Right lung (tissue), 10 donors: ENCODE measurements at places on chromosomes 7 and 10.
A peak's percentile ranks its signal among the peaks of the same experiment; 100 is the strongest.

DNA sequence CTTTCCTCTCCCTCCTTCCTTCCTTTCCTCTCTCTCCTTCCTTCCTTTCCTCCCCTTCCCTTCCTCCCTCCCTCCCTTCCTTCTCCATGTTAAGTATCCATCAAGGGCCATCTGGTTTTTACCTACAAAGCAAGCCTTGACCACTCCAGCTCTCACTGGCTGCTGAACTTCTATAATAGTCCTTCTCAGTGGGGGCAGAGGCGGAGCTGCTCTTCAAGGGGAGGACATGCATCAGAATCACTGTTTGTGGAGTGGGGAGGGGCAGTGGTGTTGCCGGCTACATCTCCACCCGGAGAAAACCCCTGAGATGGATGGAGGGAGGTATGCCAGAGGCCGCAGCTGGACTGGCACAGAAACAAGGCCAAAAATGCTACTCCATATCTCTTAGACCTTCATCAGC is 25.9 kb downstream of the LAMB1 start:
- no peak for DNase-seq

DNA sequence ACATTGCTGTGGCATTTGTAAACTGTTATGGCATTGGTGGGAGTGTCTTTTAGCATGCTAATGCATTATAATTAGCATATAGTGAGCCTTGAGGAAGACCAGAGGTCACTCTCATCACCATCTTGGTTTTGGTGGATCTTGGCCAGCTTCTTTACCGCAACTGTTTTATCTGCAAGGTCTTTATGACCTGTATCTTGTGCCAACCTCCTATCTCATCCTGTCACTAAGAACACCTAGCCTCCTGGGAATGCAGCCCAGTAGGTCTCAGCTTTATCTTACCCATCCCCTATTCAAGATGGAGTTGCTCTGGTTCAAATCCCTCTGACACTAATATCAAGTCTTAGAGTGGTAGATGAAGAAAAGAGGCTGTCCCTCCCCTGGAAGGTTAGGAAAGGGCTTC is 506.2 kb downstream of the GALNT17 start:
- no peak for DNase-seq

DNA sequence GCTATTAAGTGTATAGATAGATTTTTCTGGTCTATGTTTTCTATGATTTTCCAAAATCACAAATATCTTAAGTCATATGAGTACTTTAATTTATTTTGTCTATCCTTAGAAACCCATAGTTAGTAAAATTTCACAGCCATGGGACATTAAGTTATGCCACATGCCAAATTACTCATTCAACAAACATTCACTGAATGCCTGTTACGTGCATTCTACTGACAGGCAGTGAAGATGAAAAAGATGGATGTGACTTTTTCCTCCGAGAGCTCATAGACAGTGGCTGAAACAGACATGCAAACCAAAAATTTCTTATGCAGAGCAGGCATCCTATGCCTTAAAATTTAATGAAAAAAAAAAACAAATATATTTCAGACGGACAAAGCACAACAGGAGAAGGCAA is 84.9 kb downstream of the CHRM2 start:
- no peak for DNase-seq

DNA sequence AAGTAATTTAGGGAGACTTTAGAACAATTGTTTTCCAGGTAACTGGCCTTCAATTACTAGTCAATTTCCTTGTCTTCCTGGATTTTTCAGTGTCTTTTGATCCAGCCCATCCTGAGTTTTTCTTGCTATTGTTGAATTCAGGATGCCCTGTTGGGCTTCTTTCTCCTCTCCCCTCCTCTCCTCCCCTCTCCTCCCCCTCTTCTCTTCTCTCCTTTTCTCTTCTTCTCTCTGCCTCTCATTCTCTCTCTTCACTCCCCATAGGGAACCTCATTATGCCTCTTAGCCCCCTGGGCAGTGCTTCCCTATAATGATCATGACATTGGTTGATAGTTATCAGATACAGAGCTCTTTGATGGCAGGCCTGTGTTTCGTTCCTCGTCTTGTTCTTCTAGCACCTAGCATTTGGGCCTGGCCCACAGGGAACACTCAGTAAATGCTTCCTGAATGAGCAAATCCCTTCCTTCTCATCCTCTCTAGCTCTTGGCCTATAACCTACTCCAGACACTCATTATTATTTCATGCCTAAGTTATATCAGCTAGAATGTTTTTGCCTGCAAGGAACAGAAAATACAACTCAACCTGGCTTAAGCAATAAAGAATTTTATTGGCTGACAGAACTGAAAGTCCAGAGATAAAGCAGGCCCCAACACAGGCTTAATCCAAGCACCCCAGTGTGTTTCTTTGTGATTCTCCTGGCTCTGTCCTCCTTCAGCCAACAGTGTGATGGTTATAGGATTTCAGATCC is 56.8 kb downstream of the CACNB2 start:
- no peak for DNase-seq

GRCh38 chr10:83469728-83470331 is 669.5 kb upstream of the GHITM start:
- DNase-seq, result no peak

- DNase-seq, result no peak
These were observed 9.6 kb downstream of the PRF1 start for GRCh38 chr10:70592746-70593512.

- no peak for DNase-seq
These were observed 24.5 kb downstream of the STEAP1 start for GRCh38 chr7:90178679-90179278.

DNA sequence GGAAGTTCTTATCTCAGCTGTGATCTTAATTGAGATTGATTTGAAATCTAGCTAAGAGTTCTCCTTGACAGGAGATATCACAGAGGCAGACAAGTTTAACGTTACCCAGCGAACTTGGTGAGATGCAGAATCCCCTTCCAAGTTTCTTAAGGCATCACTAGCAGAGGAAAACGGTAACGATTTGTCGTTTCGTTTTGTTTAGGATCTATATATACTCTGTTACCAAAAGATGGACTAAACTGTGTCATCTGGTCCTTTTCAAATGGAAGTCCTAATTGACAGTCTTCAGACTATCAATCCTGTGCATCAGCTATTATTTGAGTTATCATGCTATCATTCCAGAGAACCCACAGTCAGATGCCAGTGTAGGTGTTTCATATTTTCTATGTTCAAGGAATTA is 316.7 kb upstream of the SORCS1 start:
- no peak for DNase-seq

DNA sequence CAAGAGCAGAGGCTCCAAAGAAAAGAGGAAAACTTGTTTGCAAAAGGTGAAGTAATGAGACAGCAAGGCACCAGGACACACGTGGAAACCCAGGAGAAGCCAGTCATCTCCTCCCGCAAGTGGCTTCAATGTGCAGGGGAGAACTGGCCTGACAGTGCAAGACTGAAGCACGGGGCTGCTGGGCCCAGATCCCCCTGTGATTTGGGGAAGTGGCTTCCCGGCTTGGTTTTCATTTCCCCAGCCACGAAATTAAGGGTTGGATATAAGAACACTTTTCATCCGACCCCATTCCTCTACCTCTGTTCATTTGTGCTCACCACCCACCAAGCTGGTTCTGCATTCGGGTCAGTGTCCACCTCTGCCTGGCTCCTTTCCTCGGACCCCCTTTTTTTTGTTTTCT is 306.4 kb downstream of the FGFR2 start:
- no peak for DNase-seq

- no peak for DNase-seq
These were observed 171.2 kb downstream of the ARHGAP21 start for GRCh38 chr10:24552346-24553016.

GRCh38 chr7:73351447-73352167 is 23.6 kb downstream of the FKBP6 start:
- DNase-seq, result no peak

GRCh38 chr10:17365402-17365801 is 89.0 kb downstream of the ST8SIA6 start:
- DNase-seq, result no peak

DNA sequence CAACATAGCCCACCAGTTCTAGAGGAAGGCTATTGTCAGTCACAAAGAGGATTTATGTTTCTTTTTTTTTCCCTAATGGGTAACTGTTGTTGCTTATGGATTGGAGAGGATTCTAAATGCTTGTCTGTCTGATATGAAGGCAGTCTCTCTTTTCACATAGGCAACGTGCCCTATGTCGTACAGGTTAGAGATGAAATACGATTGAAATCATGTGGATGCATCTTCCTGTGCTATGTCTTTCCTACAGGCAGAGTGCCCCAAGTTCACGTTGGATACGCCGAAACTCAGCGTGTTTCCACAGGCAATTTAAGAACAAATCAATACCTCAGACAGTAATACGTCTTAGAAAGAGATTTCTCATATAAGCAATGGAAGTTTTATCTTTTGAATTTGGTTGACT is 93.8 kb downstream of the CELF2 start:
- DNase-seq, result no peak

- peak; percentile 17 for DNase-seq
These were observed 13.1 kb upstream of the ARPC1A start for GRCh38 chr7:99312316-99313203.

GRCh38 chr7:38881015-38881414 is 28.0 kb downstream of the VPS41 start:
- no peak for DNase-seq

- no peak for DNase-seq
These were observed 398.0 kb downstream of the ADRA2A start for GRCh38 chr10:111474786-111475185.

DNA sequence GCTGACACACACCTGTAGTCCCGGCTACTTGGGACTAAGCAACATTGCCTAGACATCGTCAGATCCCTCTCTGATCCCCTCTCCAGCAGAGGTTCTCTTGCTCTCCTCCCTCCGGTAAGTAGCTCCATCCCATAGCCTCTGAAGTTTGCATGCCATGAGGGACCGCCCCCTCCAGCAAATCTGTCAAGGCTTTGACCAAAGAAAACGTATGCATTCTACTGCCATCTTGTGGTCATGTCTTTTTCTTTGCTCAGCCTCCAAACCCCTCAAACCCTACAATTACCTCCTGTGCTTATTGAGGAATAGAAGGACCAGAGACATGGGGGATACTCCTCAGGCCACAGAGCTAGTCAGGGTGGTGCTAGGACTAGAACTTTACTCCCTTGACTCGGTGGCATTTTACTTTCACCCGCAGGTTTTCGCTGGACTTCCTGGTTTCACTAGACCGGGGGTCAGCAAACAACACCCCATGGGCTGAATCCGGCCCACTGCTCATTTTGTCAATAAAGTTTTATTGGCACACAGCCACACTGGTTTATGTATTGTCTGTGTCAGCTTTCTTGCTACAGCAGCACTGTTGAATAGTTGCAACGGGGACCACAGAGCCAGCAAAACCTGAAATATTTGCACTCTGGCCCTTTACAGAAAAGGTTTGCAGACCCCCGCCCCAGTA is 202.6 kb upstream of the FOXK1 start:
- DNase-seq, result peak; percentile 16

DNA sequence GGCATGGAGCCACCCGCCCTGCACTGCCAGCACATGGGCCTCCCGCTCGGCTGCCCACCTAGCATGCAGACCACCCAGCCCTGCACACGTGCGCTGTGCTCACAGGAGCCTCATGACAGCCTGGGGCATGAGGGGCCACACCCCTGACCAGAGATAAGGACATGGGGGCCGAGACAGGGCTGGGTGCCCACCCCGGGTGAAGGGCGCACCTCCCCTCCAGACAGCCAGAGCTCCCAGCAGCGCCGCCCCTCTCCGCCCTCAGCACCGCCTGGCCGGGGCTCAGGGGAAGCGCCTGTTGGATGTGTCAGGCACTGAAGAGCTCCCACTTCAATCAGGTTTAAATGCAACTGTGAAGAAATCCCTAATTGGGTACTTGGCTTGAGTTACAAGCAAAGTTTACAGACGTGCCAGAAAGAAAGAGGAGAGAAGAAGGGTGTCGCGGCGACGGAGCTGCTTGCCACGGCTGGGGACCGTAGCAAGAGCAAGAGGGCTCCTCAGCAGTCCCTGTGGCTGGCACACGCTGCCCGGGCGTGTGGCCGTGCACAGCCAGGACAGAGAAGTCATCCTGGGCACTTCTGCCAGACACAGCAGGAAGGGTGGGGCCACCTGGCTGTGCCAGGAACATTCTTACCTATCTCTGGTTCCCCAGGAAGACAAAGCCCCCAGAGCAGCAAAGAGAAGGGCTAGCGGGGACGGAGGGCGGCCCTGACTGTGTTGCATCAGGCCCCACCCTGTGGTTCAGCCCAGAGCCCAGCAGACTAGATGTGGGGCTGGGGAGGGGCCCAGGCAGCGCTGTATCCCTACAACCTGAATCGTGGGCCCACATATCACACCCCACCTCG is 247.4 kb downstream of the ELFN1 start:
- no peak for DNase-seq

DNA sequence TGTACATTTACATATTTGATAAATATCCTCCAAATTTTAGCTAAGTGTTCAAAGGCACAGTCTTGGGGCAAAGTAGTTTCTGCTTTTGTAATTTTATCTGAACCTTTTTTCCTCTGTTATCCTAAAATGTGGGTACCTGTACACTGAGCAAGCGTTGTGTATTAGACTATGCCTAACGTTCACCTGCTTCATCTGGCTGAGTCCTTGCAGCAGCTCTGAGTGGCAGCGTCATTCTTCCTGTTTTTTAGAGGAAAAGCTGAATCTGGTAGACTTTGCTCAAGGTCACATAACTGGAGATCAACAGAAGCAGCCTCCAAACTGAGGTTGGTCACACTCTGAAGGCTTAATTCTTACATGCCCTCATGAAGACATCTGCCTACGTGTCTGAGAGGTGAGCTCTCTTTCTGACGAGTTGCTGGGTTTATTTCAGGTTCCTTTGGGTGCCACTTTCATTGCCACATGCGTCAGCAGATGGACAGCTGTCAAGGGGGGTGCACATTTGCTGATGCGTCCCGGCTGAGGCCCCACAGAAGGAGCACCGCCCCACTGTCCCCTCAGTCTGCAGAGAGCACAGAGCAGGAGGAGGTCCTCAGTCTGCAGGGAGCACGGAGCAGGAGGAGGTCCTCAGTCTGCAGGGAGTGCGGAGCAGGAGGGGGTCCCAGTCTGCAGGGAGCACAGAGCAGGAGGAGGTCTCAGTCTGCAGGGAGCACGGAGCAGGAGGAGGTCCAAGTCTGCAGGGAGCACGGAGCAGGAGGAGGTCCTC is 406.5 kb upstream of the SHH start:
- no peak for DNase-seq

- no peak for DNase-seq
These were observed 124.2 kb upstream of the SEM1 start for GRCh38 chr7:96833676-96834453.

GRCh38 chr7:100075418-100075817 is 6.1 kb downstream of the ZNF3 start:
- no peak for DNase-seq

DNA sequence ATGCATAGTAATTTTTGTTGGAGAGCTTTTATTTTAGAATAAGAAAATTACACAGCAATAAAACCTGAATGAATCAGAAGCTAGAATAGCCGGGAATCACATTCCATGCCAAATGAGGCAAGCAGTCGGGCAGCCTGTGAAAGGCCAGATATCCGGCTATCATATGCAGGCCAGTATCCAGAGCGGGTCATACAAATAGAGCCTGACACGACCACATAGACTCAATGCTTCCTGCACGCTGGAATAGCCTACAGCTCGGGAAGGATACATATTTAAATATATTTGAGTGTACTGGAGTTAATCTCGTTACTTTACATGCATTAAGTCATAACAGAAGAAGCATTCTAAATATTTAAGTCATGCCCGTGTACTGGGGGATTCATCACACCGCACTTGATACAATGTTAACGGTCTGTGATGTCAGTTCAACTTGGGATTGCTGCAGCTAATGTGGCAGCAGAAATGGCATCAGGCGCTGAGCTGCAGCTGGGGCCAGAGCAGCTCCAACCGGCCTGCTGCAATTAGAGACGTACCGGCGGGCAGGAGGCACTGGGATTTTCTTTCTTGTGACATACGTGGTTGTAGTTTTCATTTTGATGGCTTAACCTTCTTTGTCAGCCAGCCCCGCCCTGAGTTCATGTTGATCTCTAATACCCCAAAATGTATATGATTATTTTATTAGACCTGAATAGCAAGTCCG is 112.0 kb downstream of the EBF3 start:
- no peak for DNase-seq
